ENCODE measurements at places on chromosomes 16 and 17.

DNA sequence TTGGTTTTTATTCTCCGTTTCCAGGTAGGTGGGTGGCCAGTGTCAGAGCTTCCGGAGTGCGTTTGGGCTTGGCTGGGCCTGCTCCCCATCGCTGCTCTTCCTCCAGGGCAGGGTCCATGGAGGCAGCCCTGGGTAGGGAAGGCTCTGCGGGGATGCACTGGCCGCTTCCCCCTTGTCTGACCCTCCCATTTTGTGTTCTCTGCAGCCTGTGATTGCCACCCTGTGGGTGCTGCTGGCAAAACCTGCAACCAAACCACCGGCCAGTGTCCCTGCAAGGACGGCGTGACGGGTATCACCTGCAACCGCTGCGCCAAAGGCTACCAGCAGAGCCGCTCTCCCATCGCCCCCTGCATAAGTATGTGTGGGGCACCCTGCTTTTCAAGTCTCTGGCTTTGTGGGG, 158.3 kb downstream of the NTN1 start:
- DNase-seq: no peak

DNA sequence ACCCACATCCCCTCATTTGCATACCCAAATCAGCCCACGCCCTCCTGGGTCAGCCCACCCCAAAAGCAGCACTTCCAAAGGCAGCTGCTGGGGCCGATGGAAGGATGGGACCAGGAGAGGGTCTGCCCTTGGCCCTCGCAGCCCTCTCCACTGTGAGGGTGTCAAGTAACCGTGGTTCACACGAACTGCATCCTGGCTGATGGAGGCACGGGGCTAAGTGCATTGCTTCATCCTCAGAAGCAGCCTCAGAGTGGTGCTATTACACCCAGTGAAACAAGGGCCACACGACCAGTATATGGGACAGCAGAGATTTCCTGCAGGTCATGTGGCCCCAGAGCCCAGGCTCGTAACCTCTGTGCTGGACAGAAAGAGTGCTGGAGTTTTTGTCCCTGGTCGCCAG, 13.2 kb upstream of the ATP2A3 start:
- DNase-seq: no peak

GRCh38 chr17:81392909-81393654, 2.2 kb upstream of the BAHCC1 start:
- peak; percentile 48 for DNase-seq

DNA sequence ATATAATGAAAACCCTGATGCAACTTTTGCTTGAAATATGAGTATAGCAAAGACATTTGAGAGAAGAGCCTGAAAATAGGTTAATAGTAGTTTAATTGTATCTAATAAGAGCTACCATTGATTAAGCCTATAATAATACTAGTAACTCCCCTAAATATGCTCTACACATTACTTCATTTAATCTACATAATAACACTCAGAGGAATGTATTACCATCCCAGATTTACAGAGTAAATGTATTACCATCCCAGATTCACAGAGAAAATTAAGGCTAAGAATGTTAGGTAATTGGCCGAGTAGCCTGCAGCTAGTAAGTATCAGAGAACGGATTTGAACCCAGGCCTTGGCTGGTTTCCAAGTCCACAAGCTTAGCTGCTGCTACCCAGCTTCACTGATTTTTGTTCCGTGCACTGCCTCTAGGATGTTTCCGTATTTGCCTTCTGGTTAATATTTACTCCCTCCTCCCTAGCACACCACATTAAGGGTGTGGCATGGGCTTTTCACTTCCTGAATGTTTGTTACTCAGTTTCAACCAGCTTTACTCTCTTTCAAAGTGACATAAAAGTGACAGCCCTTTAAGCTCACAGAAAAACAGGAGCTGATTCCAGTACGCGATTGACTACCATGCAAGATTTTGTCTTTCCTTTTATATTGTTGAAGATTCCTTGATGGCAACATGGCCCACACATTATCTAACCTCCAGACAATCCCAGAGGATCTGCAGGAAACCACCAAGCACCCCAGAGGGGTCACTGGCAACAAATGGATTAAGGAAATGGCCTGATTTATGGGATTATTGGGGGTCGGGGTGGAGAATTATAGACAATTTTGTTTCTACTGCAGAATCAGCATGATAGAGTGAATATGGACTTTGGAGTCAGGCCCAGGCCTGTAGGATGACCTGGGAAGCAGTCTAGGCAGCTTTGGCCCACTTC, 26.7 kb upstream of the TOX3 start:
- no peak for DNase-seq

- DNase-seq: peak; percentile 30
Observed at GRCh38 chr16:85354686-85355514, 242.6 kb upstream of the CIBAR2 start.

- no peak for DNase-seq
Observed at GRCh38 chr17:48553190-48553547, 8.3 kb upstream of the HOXB2 start.

DNA sequence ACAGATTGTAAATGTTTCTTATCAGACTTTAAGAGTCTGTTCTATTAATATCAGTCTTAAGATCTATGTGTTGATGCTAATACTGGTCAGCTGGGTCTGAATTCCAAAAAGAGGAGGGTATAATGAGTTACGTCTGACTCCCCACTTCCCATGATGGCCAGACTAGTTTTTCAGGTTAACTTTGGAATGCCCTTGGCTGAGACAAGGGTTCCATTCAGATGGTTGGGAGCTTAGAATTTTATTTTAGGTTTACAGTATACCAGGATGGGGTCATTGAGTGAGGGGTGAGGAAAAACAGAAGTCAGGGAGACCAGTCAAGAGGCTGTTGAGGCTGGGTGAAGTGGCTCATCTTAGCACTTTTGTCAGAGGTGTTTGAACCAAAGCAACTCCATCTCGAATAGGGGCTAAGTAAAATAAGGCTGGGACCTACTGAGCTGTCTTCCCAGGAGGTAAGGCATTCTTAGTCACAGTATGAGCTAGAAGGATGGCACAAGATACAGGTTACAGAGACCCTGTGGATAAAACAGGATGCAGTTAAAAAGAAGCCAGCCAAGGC, 2.9 kb upstream of the TMEM231 start:
- DNase-seq: no peak

GRCh38 chr17:7848739-7849129, 6.1 kb upstream of the TMEM88 start:
- no peak for DNase-seq

DNA sequence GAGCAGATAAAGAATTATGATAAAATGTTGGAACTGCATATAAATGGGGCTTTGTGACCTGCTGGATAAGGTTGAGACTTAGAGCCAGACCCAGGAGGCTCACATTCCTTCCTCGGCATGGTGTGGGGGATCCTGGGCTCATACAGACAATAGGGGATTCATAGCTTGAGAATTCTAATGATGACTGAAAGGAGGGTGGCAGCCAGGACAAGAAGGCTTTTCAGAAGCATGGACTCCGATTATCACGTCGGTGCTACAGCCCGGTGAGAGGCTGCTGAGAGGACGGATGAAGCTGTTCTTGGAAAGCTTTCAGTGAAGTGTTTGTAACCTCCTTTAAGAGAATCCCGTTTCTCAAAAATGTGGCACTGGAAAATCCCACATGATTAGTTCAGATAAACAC, 167.2 kb downstream of the ANKFN1 start:
- DNase-seq: no peak

DNA sequence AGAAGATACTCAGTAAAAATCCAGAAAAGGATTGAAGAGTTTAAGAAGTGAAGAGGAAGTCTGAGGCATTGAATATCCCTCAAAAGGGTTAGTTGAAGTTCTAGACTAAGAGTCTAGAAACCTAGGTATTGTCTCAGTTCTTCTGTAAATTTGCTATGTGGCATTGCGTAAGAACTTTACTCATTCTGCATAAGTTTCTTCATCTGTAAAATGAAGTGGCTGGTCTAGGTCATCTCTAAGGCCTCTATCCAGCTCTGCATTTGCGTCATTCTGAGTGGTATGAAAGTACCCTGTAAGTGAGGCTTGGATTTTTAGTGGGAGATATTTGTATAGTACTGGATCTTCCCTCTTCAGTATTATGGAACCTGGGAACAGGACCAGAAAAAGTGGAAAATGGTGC, 130.2 kb downstream of the MYO1D start:
- no peak for DNase-seq

GRCh38 chr16:88356727-88357199, 26.0 kb upstream of the ZNF469 start:
- no peak for DNase-seq

DNA sequence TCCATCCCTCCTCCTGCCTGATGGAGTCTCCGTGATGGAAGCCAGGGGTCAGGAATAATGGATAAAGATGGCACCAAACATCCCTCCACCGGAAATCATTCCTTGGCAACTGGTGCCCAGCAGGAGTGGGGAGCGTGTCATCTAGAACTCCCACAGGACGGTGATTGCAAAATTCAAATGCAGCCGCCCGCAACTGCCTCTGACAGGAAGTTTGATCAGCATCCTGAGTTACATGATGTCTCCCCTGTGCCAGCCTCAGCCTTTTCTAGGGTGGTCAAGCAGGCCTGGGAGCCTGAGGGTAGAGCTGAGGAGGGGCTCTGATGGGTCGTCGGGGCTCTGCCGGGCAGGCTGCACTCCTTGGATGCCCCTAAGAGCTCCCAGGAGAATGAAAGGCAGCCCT, 52.8 kb downstream of the GSG1L start:
- DNase-seq: no peak

DNA sequence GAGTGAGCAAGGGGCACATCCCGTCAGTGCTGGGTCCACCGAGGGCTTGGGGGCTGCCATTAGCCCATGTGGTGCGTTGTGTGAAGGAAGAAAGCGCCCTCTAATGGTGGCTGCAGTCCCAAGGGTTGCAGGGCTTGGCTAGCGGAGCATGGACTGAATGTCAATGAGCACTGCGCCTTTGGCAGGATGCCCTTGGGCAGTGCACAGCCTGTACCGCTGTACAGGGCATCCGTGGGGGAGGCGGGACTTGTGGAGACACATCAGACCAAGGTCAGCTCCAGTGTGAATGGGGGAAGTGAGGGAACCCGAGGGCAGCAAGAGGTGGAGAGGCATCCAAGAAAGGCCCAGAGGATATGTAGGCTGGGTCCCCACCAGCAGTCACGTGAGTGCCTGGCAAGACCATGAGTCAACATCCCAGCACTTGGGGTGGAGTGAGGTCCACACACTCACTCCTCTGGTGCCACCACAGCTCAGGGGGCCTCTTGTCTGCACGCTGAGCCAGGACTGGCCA, 75.5 kb upstream of the MED9 start:
- peak; percentile 61 for DNase-seq

- DNase-seq: no peak
Observed at GRCh38 chr17:68210570-68211315, 37.1 kb upstream of the AMZ2 start.

- DNase-seq: no peak
Observed at GRCh38 chr16:24966634-24967033, 48.5 kb downstream of the ARHGAP17 start.

DNA sequence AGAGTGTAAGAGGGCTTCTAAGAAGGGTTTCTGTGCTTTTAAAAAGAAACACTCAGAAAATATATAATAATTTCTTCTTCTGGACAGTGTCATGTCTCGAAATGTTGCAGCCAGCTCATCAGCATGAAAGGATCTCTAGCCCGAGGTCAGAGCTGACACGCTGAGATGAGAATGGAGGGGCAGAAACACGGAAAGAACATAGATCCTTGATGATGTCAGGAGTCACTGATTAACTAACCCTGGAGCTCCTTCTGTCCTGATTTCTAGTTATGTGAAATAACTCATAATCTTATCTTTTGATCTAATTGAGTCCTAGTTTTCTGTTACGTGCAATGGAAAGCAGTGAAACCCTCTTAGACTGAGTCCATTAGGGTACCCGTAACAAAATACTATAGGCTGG, 10.3 kb upstream of the TOX3 start:
- DNase-seq: no peak

DNA sequence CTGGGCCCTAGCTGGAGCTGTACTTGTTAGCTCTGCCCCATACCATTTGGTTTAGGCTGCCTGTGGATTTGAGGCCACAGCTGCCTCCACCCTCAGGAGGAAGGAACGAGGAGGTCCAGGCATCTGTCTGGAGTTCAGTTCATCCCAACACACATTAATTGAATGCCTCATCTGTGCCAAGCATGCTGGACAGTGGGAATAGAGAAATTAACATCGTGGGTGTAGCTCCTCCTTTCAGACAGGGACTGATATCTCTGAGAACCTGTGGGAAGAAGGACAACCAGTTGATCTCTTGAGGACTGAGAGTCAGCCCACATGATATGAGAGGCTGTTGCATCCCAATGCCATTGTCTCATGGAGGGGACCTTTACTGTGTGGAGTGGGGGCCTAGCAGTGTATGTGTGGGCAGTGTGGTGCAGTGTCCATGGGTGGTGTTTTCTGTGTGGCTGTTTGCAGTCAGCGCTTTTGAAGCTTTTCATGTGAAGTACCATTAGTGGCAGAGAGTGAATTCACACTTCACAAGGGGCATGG, 29.4 kb upstream of the DDX52 start:
- DNase-seq: no peak

DNA sequence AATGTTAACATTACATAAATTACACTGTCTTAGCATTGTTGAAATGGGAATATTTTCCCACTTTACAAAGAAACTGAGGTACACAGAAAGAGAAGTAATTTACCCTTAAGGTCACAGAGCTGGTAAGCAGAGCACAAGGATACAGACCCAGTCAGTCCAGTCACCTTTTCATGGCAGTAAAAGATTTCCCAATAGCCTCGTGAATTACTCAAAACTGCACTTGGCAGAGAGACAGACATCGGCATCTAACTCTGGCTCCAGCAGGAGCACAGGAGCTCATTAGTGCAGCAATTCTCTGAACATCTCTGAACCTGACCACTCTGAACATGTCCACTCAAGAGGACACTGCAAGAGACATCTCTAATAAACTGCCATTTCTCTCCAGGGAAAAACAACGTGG, 3.1 kb downstream of the TEX2 start:
- no peak for DNase-seq

DNA sequence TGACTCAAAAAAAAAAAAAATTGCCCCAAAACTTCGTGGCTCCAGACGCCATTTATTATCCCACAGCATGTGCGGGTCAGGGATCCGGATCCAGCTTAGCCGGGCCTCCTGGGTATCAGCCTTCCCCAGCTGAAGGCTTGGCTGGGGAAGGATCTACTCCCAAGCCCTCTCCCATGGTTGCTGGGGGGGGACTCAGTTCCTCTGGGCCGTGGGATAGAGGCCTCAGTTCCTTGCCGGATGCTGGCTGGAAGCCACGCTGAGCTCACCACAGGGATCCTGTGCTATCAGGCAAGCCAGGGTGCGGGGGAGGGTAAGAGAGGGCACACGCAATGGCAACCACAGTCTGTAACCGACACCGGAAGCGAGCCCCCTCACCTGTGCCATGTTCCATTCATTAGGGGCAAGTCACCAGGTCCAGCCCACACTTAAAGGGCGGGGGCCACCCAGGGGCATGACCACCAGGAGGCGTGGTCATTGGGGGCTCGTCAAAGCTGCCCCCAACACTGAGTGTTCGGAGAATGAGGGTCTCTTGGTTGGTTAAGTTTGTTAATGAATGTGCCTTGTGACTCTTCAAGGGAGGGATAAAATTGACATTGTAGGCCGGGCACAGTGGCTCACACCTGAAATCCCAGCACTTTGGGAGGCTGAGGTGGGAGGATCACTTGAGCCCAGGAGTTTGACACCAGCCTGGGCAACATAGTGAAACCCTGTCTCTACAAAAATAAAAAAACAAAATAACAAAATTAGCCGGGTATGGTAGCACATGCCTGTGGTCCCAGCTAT, 210.0 kb upstream of the GSE1 start:
- DNase-seq: peak; percentile 46
